ENCODE measurements at places on chromosomes 13 and 19.

DNA sequence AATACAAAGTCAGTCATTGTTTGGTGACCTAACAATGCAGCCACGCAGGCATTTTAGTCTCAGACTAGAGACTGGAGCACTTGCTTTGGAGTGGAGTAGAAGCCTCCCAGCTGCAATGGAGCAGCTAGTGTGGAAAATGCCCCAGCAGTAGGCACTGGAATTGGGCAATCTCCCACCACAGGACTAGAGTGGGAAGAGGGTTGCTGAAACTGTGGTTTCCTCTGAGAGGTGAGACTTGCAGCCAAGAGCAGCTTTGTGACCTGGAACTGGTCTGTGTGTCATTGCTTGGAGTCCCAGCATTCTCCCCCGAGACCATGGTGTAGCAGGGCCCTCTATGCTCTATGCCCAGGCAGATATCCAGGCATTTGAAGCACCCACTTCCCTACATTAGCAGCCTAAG, 556.3 kb downstream of the UQCRFS1 start:
- DNase-seq, result no peak

GRCh38 chr19:16143399-16144215, at the start of gene HSH2D:
HSH2D (plus strand) TSS chr19:16143685; CDS start chr19:16148751, 5,066 bp downstream.
- DNase-seq, result peak; percentile 67

DNA sequence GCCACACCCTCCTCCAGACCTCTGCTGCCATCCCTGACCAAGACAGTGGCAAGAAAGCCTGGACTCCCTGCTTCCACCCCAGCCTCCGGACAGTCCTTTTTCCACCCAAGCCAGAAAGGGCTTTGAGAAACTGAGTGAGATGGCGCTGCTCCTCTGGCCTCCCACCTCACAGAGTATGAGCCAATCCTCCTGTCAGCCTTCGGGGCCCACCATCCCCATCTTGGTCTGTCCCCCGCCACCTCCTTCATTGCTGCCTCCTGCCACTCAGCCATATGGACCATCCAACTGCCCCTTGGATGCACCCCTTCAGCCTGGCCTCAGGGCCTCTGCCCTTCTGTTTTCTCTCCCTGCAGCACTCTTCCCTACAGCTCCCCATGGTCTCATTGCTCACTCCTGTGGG, 125.7 kb downstream of the CRYL1 start:
- DNase-seq, result no peak

DNA sequence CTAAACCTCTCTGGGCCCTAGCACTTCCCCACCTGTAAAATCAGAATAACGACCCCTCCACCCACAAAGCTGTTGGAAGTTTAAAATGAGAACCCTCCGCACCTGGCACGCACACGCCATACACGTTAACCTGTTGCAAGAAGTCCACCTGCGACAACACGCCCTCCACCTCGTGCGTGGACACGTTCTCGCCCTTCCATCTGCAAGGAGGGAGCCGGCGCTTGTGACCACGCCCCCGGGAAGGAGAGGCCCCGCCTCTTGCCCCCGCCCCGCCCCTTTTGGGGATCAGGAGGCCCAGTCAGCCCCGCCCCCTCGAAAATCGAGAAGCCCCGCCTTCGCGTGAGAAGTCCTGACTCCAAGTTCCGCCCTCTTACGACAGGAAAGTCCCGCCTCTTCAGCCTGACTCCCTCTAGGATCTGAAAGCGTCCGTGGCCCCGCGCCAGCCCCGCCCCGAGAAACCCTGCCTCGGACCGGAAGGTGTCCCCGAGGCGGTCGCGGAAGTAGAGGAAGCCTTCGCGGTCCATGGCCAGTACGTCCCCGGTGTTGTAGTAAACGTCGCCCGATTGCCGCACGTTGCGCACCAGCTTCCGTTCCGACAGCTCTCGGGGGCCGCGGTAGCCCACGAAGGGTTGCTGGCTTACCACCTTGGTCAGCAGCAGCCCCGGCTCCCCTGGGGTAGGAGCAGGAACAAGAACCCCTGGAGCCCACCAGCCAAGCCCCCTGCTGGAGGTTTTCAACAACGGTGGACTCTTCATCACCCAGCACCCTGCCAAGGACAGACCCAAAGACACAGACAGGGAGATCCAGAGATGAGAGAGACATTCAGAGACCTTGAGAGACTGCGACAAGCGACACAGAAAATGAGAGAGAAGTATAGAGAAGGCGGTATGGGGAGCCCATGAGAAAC, 12.5 kb downstream of the SLC27A5 start:
- peak; percentile 87 for DNase-seq

- peak; percentile 56 for DNase-seq
Measured at GRCh38 chr19:11963566-11964355, 1.1 kb upstream of the ZNF763 start.

DNA sequence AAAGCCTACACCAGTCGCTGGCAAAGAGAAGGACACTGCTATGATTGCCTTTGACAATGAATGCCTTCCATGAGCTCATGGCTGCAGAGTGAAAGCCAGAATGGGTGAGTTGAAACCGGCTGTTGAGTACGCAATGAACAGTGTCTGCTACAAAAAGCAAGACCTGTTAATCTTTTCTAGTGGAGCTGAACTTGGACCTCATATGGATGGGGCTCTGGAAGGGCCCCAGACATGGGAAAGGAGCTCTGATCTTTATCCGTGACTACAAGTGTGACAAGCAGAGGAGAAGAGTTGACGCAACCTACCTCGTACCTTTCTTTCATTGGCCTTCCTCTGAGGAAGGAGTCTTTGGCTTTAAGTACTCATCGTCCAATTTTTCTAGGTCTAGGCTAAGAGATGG, 67.1 kb upstream of the TSC22D1 start:
- no peak for DNase-seq

- no peak for DNase-seq
Measured at GRCh38 chr13:62387647-62388046, 972.0 kb upstream of the PCDH20 start.

- DNase-seq, result no peak
Measured at GRCh38 chr13:75352641-75353327, 129.2 kb downstream of the TBC1D4 start.

Measured in T follicular helper cell (primary cell).